ENCODE measurements at places on chromosomes 5 and 9. TPM values are rescaled to one million over a fixed set of nuclear protein-coding genes. Genes with fewer than 3 reads are reported as not detected.

DNA sequence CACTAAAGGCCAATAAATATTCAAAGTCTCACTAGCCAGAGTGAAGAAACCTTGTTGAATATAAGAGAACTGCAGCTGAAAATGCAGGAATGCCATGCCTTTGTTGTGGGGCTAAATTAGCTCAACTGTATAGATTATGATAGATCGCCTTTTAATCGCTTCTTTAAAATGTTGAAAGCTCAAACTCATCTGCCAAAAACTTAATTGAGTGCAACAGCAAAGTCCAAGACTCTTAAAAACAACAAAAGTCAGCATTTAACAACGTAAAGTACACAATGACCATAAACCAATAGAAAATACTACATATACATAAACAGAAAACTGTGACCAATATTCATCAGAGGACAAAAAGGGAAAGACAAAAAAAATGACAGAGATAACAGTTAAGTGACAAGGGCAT, 585.0 kb upstream of the CDH6 start:
- DNase-seq: no peak

DNA sequence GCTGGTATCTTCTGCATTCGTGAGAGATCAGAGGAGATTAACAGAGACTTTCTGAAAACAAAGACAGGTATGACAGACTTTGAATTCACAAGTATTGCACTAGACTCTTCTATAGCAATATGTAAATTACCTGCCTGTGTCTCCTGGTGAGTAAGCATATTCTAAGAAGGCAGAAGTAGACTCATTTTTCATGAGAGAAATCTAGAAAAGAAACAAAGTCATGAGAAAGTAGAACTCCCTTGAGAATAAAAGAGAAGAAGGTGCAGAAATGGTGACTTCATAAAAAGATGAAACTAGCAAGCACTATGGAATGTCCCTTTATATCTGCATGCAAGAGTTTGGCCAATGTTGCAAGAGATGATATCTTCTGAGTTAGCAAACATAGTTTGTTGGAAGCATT, 419.8 kb downstream of the DMRT2 start:
- no peak for DNase-seq

DNA sequence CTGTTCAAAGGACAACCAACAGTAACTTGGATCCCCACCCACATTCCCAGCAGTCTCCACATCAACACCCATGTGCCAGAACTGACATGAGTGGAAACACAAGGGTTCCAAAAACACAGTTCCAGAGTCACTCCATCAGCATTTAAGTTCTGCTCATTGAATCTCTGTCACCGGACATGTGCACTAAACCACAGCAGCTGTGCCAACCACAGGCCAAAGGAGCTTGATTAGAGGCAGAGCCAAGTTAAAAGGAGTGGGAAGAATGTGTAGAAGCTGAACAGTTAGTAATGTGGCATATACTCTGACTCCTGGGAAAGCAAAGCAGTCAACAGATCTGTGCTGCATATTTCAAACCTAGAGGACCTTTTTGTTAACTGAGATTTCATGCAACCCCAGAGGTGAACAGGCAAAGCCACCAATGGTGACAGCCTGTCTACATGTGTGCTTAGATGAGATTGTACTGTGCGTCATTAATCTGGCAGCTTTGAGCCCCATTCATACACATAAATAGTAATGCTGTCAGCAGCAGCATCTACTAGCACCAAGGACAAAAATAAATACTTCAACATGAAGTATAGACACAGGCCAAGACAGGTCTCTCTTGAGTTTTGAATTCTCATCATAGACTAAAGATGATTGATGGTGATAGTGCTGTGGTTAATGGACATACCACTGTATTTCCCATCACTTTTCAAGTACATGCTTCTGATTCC, 16.4 kb upstream of the FST start:
- no peak for DNase-seq

GRCh38 chr5:41871852-41872251, 1.6 kb upstream of the OXCT1 start:
- DNase-seq: no peak

DNA sequence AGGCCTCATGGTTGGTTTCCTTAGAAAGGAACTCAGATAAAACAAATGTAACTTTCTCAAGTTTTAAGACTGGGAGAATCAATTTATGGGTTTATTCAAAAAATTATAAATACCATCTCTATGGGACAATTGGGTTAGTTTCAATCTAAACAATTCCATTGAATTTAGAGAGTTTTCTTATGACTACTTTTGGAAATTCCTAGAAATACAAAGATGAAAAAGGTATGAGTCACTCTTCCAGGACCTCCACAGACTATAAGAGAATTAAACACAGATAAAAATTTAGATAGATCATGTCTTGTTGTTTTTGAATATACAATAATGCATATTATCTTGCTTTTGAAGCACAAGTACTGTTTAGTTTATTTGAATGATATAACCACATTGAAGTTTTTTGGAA, 188.7 kb downstream of the CHSY3 start:
- no peak for DNase-seq

- DNase-seq: no peak
These were observed 4.3 kb upstream of the LRRC14B start for GRCh38 chr5:187042-187431.

DNA sequence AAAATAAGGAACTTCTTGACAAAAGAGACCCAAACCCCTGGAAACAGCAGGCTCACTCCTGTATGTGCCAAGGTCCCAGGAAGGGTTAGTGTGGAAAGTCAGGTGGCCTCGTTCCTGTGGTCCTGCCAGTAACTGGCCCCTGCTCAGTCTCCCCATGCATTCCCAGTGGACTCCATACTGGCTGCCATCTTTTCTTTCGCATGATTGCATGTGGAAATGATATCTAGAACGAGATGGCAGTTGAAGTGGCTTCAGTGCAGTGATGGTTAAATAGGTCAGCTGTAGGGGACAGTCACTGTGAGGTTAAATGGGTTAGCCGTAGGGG, 30.4 kb downstream of the AHRR start:
- DNase-seq: no peak

DNA sequence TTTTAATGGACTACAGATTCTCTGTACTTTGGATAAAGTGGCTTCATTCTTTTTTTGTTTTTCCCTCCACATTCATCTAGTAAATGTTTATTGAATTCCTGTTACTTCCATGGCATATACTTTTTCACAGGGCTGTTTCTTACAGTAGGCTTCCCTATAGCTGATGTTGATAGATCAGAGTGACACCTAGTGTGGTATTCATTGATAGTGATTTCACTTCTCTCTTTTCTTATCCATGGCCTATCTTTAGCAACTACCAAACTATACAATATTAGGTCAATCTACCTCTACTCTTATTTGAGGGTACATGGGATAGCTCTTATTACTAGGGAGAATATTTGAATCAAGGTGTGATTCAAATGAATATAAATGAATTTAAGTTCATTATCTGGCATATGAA, 35.8 kb downstream of the FSD1L start:
- no peak for DNase-seq

- no peak for DNase-seq
These were observed 112.9 kb downstream of the CHSY3 start for GRCh38 chr5:130017173-130017572.

DNA sequence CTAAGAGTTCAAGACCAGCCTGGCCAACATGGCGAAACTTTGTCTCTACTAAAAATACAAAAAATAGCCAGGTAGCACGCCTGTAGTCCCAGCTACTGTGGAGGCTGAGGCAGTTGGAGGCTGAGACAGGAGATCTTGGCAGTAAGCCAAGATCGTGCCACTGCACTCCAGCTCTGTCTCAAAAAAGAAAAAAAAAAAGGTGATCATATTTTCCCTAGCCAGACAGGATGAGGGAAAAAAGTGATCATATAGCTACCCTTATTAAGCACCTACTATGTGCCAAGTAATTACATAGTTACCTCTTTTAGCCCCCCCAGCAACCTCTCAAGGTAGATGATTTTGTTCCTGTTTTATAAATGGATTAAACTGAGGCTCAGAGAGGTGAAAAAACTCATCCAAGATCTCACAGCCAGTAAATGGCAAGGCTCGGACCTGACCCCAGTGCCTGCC, 18.1 kb upstream of the RPL26L1 start:
- DNase-seq: no peak

GRCh38 chr9:3361116-3361515, 164.7 kb downstream of the RFX3 start:
- no peak for DNase-seq

- no peak for DNase-seq
These were observed 24.2 kb downstream of the P4HA2 start for GRCh38 chr5:132203464-132203818.

GRCh38 chr5:62465985-62466925, 53.7 kb downstream of the IPO11 start:
- no peak for DNase-seq

The OR1J2 gene
- not detected for total RNA-seq

DNA sequence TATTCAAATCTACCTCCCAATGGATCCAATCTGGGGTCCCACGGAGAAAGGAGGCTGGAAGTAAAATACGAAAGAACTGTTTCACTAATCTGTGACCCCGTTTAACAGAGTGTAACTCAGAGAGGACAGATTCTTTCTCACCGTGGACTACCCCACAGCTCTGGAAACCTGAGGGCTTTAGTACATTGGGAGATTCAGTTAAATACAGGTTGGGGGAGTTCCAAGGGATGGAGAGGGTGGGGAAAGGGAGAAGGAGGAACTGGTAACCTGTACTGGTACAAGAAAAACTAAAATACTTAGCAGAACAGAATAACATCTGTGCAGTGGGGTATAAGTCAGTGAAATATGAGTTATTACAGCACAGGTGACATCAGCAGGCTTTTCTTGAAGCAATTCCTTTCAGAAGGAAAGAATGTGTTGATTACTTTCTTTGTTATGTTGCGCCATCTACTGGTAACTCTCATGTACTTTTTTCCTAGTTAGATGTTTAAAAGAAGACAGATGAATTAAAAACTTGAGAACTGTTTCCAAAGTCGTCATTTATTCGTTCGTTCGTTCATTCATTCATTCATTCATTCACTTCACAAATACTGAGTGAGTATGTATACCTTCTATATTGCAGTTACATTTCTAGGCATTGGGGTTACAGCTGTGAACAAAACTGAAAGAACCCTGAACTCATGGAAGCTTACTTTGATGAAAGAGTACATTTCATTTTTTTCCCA, 30.0 kb upstream of the STOM start:
- no peak for DNase-seq

Data from activated T-cell treated with anti-CD3 and anti-CD28 coated beads, Interleukin-2, amount 50 U/mL, for 4 hours (primary cell).